ENCODE measurements at places on chromosomes 16 and 17.

DNA sequence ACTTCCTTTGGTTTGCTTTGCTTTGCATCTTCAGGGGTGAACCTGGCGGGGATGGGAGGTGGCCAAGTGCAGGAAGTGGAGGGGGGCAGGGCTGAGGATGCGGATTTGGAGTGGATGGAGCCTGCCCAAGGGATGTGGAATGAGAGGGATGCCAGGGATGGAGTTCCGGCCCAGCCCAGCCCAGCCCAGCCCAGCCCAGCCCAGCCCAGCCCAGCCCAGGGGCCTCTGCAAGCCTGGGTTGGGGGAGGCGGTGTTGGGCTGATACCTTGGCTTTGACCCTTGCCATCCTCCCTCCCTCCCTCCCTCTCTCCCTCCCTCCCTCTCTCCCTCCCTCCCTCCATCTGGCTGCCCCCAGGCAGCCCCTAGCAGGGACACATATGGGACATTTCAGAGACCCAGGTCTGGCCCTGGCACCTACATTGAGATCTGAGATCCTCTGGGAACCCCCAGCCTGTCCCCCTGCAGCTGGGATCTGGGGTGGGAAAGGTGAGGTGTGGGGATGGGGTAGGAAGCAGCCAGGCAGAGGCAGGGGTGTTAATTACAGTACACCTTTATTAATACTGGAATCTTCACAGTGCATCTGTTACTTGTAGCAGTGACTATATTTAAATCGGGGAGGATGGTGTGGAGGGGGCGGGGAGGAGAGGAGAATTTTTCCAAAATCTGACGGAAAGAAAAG, 14.5 kb downstream of the IL34 start:
- DNase-seq, result no peak

DNA sequence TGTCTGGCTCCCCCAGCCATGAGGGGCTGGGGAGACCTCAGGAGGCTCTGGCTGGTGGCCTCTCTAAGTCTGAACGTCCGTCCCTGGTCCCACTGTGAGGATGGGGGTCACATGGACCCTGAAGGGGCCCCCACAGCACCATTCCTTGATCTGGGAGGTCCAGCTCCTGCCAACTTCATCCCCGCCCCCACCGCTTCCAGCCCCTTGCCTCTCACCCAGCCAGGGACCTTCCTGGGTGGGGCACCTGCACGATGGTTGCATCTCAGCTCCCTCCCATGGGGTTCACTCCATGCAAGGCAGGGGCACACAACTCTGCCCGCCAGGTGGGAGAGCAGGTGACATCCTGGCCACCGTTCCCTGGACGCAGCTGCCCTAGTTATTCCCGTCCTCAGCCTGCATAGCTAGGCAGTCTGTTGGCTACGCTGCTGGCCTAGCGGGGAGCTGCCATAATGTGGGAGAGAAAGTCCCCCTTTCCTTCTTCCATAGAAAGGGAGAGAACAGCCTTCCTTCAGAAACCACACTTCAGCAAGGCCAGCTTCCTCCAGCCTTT, 217.9 kb upstream of the RPL38 start:
- no peak for DNase-seq

DNA sequence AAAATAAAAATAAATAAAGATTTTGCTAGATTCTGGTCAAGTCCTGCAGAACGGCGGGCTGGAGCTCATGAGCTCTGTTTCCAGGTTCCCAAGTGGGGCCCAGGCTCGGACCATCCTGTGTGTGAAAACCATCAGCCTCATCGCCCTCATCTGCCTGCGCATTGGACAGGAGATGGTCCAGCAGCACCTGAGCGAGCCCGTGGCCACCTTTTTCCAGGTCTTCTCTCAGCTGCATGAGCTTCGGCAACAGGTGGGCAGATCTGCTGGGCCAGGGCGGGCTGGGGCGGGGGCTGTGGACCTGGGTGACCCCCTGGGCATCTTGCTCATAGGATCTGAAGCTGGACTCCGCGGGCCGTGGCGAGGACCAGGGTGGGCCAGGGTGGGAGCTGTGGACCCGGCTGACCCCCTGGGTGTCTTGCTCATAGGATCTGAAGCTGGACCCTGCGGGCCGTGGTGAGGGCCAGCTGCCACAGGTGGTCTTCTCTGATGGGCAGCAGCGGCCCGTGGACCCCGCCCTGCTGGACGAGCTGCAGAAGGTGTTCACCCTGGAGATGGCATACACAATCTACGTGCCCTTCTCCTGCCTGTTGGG, 7.8 kb downstream of the WDR81 start:
- DNase-seq, result no peak

DNA sequence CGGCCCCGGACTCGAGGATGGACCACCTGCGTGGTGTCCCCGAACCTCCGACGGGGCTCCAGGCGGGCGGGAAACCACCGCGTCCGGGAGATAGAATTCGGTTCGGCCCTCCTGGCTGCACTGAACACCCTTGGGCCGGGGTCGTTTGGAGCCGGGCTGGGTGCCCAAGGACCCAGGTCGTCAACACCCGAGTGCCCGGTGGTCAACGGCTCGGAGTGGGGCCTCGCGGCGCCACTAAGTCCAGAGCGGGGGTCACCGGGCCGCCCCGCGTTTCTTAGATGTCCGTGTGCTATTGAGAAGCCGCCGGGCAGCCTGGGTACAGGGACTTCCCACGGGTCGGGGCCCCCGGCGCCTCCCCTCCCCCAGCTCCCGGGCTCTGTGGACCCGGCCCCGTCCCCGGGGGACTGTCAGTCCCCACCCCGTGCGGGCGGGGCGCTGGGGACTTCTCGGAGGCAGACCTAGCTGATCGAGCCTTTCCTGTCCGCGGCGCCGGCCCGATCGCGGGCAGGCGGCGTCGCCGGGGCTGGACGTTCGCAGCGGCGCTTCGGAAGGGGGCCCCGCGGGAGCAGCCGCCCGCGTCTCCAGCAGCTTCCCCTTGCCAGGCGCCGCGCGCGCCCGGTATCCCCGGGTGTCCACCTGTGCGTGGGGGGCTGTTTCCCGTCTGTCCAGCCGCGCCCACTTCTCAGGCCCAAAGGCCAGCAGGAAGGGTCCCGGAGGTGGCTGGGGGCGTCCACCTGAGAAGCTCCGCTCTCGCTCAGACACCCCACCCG, 655 bp upstream of the NPTX1 start:
- DNase-seq, result peak; percentile 78

GRCh38 chr16:20803192-20803560, 3.1 kb downstream of the ERI2 start:
- no peak for DNase-seq

GRCh38 chr16:54954220-54954619, 23.6 kb downstream of the IRX5 start:
- DNase-seq, result no peak

GRCh38 chr16:85891776-85892166, 7.2 kb upstream of the IRF8 start:
- no peak for DNase-seq

DNA sequence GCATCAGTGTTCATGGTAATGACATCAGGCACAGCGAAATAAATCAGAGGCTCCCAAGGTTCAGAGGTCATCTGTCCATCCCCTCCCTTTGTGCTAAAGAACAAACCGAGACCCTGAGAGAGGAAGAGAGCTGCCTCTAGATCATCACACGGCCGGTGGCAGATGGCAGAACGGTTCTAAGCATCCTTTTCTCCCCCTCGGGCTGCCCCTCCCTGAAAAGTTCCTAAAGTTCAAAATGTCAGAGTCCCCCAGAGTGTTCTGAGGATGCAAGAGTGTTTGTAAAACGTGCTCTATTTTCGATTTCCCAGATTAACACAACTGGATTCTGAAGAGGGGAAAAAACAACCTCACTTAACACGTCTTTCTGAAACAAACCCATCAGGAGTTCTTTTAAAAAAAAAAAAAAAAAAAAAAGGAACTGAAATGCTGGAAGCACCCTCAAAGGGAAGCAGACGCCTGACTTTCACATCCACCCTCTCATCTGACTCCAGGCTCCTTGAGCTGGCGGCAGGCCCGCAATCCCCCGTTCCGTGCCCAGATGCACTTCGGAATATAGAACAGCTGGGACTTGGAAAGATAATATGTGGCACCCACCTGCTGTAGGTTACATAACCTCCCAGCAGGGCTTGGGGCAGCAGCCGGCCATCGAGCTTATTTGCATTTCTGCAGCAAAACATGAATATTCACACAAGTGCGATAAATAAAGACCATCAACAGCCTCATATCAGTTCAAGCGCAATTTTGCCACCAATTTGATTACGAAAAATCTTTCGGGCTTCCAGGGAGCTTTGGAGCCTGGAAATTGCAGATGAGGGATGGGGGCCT, 115.5 kb upstream of the SMURF2 start:
- peak; percentile 56 for DNase-seq

- no peak for DNase-seq
Measured at GRCh38 chr17:46795379-46795952, 23.0 kb downstream of the WNT3 start.

GRCh38 chr17:71769850-71770249, 351.0 kb upstream of the SOX9 start:
- DNase-seq, result no peak

DNA sequence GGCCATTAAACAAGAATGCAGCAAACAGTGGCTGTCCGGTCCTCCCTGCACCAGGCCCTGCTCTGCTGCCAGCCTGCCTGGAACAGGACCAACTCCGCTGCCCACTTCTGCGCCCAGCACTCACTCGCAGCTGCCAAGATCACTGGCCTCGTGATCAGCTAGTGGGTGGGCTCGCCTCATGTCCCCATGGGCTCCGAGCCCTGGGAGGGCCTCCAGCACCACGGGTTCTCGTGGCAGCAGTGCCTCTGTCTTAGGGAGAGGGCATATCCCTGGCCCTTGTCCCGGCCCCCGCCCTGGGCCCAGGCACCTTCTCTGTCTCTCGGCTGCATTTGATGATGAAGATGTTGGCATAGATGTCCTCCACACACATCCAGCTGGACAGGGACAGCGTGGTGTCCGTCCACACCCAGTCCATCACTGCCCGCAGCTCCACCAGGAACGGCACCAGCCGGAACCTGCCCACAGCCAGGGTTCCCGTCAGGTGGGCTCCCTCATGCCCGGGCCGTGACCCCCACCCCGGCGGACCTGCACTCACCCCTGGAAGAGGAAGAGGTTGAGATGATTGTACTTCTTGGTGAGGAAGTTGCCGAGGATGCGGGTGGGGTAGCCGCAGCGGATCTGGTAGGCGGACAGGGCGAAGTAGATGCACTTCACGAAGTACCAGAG, 13.1 kb downstream of the CTU2 start:
- DNase-seq, result no peak

DNA sequence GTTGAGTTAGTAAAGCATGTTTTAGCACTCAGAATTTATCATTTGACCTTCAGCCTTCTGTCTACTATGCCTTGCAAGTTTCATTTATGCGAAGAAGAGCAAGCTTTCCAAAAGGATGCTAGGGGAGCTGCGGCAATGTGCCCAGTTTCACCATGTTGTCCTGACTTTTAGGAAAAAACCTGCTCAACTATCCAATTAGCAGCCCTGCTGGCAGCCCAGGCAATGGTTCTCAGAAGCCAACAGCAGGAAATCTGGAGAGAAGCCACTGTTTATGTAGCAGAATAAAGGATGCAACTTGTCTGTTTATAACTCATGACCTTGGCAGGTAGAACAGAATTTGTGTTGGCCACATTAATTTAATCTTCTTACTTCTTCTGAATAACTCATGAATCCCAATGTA, 230.8 kb downstream of the ABCC12 start:
- no peak for DNase-seq

- no peak for DNase-seq
Measured at GRCh38 chr17:16052486-16052885, 52.9 kb downstream of the TTC19 start.

GRCh38 chr17:81983639-81984373, 6.4 kb downstream of the ASPSCR1 start:
- no peak for DNase-seq

GRCh38 chr17:12282056-12282455, 261.4 kb downstream of the MAP2K4 start:
- DNase-seq, result no peak

- peak; percentile 56 for DNase-seq
Measured at GRCh38 chr17:19647697-19648474, 665 bp upstream of the ALDH3A2 start.

GRCh38 chr16:19994466-19995170, 79.1 kb downstream of the GPR139 start:
- no peak for DNase-seq

GRCh38 chr16:50338371-50339231, 30.2 kb downstream of the BRD7 start:
- no peak for DNase-seq

DNA sequence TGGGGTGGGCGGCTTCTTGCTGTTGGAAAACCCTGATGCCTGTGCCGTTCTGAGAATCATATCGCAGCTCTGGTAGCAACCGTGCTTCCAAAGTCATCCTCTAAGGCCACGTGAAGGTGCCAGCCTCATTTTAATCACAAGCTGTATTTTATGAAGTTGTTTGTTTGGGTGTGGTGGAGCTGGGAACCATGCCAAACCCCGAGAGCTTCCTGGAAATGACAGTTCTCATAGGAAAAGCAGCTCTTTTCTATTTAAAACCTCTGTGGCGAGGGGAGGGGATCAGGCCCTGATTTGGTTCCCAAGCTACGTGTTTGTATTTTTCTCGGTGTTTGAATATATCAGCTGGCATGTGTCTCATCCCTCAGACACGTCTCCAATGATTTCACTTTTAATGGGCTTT, 21.7 kb downstream of the KNOP1 start:
- peak; percentile 92 for DNase-seq

DNA sequence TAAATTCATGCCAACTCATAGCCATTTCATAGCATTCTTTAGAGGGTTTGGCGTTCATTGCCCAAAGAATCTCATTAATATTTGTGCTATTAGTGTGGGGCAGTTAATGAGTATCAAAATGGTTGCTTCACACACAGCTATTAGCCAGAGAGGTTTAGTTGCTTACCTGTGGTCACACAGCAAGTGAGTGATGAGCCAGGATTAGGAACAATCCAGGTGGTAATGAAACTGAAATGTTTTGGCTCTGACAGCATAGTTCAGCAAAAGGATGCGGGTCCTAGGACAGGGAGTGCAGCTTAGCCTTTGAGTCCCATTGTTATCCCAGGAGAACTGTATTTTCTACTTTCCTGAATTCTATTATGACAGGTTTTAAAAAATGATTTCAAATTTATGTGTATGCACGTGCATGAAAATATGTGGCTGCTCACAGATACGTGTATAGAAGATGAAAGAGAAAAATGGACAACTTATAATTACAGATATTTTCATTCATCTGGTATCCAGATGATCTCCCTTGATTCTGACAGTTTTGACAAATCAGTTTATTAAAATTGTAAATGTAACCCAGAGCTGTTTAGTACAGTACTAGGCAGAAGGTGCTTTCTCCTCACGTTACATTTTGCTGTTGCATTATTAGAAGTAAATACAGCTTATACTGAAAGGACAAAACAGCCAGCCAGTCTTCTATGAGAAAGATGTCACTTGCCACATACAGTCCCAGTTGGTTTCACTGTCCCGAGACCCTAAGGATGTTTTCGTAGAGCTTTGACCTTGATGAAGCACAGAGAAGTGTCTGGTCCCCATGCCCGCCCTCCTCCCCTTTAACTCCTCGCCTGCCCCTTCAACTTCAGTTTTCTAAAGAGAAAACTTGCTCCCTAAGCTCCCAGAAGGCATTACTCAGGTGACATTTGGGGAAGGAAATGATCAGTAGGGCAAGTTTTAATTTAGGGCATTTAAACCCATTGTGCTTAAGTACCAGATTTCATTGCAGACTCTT, 99.8 kb upstream of the TBX2 start:
- DNase-seq, result no peak
